Left ventricle myocardium inferior (tissue), 1 donor: ENCODE measurements at places on chromosomes 1 and 21.
A peak's percentile ranks its signal among the peaks of the same experiment; 100 is the strongest.

GRCh38 chr1:181872562-181872961 lies 188.9 kb downstream of the ZNF648 start:
- no peak for DNase-seq

GRCh38 chr1:98327220-98327861 lies 334.2 kb upstream of the SNX7 start:
- no peak for DNase-seq

DNA sequence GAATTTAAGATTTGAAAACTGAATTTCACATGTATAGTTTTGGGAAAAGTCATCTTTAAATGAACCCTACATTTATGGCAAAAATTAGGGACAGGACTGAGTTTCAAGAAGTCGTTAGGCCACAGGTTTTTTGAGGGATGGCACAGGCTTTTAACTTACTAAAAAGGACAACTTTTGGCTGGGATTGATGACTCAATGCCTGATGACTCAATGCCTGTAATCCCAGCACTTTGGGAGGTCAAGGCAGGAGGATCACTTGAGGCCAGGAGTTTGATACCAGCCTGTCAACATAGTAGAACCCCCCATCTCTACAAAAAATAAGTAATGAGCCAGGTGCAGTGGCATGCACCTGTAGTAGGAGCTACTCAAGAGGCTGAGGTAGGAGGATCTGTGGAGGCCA lies 15.9 kb downstream of the UCK2 start:
- no peak for DNase-seq

DNA sequence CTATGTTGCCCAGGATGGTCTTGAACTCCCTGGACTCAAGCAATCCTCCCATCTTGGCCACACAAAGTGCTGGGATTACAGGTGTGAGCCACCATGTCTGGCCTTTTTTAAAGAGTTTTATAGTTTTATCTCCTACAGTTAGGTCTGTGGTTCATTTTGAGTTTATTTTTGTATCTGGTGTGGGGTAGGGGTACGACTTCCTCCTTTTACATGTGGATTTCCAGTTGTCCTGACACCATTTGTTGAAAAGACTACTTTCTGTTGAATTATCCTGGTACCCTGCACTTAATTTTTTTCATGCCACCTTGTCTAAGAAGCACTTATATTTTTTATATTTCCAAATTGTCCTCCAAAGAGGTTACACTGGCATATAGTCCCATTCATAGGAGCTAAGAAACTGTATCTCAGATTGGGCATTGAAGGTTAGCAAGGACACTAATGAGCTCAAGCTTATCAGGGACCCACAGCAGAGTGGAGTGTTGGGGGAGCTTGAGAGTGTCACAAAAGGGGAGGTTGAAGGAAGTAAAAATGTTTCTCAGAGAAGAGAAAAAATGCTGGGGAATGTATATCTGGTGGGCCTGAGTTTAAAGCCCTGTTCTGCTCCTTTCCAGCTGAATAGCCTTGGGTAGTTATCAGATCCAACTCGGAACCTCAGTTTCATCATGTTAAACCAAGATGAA lies 23.4 kb upstream of the MEF2D start:
- DNase-seq, result no peak

GRCh38 chr1:62337706-62338631 lies 18.7 kb upstream of the KANK4 start:
- DNase-seq, result no peak

DNA sequence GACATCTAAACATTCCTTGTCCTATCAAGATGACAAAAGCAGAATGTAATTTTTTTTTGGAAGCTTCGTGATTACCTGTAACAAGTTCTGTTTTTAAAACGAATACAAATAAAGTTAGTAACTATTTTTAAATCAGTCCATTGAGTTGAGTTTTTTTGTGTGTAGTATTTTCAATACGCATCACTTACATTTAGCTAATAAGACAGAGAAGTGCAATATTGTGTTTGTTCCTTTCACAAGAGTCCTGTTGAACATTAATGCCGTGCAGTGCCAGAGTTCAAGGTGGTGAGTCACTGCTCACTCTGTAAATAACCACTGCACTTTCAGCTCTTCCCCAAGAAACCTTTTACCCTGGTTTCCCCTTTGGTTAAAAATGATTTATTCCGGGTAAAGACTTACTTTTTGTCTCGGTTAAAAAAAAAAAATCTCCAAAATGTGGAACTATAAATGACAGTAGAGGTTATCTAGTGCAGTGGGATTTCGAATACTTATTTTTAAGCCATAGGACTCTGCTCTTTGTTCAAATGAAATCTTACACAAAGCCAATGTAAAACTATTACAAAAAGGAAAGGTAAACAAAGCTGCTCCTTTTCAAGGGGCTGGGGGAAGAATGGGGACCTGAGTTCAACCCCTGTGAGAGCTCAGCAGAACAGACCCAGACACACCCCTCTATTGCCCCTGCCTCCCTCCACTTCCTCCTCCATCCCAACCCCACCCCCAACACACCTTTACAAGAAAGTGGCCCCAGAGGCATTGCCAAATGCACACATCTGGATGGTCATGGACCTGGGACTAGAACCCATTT lies 14.8 kb upstream of the NCMAP start:
- no peak for DNase-seq

DNA sequence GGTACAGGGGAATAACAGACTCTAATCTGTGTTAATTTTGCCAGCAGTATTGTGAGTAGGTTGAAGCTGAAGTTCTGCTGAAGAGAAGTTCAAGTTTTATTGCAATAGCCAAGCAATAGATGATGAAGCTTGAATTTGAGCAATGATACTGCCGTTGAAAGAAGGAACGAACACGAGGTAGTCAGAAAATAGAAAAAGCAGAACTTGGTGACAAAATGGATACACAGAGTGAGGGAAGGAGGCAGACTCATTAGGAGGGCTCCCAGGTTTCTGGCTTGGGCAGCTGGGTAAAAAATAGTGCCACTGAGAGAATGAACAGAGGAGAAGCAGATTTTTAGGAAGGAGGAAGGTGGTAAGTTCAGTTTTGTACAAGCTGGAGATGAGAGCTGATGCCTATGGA lies 22.3 kb upstream of the AGO1 start:
- no peak for DNase-seq

GRCh38 chr1:20358761-20359263 lies 68.1 kb downstream of the VWA5B1 start:
- DNase-seq, result peak; percentile 71

DNA sequence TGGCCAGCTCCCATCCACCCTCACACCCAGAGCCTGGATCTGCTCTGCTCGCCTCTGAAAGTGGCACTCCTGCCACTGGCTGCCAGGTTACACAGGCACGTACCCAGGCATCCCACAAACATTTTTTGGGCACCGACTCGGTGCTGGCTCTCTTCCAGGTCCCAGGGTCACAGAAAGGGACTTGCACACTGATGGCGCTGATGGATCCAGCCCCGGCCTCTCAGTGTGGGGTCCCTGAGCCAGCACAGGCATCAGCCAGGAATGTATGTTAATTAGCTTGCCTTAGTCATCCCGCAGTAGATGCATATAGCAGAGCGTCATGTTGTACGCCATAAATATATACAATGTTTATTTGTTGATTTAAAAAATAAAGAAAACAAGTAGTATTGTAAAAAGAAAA lies 537.2 kb downstream of the NPHP4 start:
- no peak for DNase-seq

GRCh38 chr1:77888081-77888780 lies at the start of gene NEXN:
Gene NEXN, plus strand, starts transcription at chr1:77888624. Its CDS starts 27,483 bp downstream, at chr1:77916107.
- peak; percentile 90 for DNase-seq

GRCh38 chr1:2179283-2180013 lies 15.1 kb downstream of the FAAP20 start:
- DNase-seq, result no peak

DNA sequence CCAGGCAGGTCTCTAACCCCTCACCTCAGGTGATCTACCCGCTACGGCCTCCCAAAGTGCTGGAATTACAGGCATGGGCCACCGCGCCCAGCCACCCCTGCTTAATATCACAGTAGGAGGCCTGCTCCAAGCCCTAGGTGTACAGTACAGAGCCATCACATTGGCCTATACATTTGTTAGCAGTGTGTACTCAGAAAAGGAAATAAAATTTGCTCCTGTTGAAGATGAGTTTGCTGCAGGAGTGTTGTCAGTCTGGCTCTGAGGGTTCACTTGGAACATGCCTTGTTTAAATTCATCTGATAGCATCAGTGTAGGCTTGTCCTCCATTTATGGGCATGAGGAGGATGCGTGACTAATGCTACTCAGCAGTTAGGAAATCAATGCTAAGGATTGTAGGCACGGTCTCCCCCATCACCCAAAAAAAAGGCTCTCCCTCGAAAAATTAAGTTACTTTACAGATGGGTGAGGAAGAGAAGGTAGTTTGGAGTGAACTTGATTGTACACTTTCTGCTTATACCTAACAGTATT lies 4.6 kb upstream of the ENAH start:
- no peak for DNase-seq

DNA sequence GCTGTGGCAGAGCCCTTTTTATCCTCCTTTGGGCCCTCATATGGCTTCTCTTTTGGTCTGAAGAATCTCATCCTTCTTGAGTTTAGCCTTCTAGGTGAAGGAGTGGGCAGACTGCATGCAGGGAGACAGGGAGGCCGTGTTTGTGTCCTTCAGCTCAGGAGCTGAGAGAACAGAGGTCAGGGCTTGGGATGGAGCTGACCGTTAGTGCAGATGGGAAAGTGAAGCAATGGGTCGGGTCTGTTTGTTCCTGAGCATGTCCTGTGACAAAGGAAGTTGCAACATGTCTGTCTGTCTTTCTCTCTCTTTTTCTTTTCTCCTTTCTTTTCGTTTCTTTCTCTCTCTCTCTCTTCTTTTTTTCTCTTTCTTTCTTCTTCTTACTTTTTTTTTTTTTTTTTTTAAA lies 14.9 kb downstream of the MAPKAPK2 start:
- DNase-seq, result no peak

- no peak for DNase-seq
Observed at GRCh38 chr1:204136814-204137213, 15.0 kb downstream of the ETNK2 start.

DNA sequence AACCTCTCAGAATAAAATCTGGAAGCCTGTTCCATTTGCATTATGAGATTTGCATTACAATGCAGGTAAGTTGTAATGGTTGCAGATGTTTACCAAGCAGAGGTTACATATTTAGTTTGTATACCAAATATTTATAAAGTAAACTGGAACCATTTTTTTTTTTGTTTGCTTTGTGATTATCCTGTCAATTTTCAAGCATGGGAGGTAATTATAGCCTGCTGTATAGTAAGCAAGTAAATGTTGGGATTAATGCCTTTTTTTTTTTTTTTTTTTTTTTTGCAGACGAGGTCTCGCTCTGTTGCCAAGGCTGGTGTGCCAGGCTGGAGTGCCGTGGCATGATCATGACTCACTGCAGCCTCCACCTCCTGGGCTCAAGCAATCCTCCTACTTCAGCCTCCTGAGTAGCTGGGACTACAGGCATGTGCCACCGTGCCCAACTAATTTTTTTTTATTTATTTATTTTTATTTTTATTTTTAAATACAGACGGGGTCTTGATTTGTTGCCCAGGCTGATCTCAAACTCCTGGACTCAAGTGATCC lies 21.0 kb downstream of the NFYC start:
- no peak for DNase-seq

- no peak for DNase-seq
Observed at GRCh38 chr1:34842952-34843371, 16.6 kb downstream of the SMIM12 start.

DNA sequence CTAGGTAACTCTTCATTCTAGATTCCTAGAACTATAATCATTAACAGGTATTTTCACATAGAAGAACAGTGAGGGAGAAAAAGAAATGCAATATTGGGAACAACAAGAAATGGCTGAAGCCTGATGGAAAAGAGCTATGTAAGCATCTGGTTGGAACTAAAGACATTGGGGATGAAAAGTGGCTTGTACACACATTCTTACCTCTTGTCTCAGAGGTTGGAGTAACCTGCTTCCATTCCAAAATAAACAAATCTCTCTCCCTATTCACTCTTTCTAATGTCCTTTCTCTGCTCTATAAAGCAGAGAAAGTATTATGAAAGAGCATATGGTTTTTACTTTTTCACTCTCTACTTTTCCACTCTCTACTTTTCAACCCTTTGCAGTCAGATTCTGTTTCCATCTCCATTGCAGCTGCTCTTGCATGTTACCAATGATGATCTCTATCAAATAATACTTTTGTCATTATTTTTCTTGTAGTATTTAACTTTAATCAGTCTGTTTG lies 37.5 kb downstream of the CMPK1 start:
- no peak for DNase-seq

DNA sequence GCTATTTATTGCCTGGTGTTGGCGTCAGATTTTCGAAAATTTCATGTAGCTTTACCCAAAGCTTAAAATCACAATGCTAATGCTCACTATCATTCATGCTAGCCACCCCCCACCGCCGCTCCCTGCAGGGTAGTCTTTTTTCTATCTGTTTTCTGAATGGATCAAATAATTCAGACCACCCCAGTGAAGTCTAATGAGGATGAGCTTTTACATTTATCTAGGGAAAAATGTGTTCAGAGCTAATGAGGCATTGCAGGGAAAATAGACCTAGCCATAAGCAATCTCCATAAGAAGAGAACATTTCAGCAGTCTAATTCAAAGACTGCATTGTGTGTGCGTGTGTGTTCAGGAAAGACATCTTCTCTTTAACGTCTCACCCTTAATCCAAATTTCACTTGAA lies 533.0 kb upstream of the PRMT6 start:
- DNase-seq, result no peak

DNA sequence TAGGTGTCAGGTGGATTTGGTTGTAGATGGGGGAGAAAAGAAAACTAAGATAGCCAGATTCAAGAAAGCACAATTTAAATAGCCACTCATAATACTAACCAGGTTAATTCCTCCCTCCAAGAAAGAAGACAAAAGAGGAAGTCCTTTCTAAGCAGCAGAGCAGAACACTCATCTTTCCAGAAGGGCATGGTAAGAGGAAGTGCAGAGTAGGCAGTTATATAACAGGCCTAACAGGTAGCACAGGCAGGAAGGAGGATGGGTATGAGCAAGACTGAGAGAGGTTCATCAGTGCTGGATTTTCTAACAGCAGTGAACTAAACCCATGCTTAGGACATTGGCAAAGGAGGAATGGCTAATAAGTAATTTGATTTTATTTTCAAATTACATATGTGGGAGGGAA lies 517.5 kb downstream of the PLPP3 start:
- DNase-seq, result no peak

GRCh38 chr1:222623458-222623857 lies 5.6 kb downstream of the MIA3 start:
- no peak for DNase-seq

DNA sequence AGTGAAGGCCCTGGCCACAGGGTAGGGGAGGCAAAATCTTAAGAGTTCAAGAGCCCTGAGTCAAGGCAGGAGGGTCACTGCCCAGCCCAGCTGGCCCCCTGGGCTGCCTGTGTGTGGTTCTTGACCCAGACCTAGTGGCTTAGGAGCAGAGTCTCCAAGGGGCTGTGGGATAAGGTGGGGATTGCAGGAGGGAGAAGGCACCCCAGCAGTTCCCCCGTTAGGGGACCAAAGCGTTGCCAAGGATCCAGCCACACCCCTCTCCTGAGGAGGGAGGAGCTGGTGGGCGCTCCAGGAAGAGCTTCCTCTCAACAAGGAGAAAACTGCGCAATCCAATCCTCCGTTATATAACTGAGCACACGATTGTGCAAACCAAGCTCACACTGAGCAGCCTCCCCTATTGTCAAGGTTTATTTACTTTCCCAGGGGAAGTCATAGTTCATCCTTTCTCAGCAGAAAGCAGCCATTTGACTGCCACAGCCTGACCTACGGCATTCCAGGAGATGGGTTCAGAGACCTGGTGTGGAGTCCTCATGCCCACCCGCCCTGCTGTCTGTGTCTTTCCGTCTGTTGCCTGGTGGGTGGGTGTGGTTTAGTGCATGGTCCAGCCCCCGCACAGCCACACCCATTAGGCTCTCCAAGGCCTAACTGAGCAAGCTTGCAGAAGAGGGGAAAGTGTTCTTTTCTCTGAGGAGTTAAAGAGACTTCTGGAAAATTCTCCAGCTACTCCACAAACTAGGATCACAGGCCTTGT lies 3.5 kb downstream of the EPHX1 start:
- DNase-seq, result peak; percentile 68
